CD4-positive, alpha-beta T cell (primary cell): ENCODE measurements at places on chromosomes 2 and 18. TPM values are rescaled to one million over a fixed set of nuclear protein-coding genes. Genes with fewer than 3 reads are reported as not detected.
A peak's percentile ranks its signal among the peaks of the same experiment; 100 is the strongest.

DNA sequence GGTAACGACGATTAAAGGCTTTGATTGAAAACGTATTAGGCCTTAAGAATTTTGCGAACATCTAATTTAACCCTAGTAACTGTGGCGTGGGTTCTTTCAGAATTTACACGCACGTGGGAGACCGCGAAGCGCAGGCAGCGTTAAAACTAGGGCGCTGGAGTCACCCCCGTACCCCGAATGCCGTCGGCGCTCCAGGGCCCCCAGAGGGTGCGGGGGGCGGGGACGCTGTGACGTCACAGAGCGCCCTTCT, 673 bp upstream of the SMCHD1 start:
- H3K4me1 ChIP-seq: peaks cover 19% of the 10 kb centered on the region
- peak overlapping the region; percentile 97 for H3K4me3 ChIP-seq
- DNase-seq: peak; percentile 73
- peak overlapping the region; percentile 99 for H3K27ac ChIP-seq

- H3K36me3 ChIP-seq: no peaks in the 10 kb centered on the region
- no peaks in the 10 kb centered on the region for H3K4me1 ChIP-seq
- H3K27me3 ChIP-seq: no peaks in the 10 kb centered on the region
Observed at GRCh38 chr18:9823805-9824473, 61.8 kb upstream of the TXNDC2 start.

The ALPP gene
- total RNA-seq: not detected

The FAP gene
- not detected for total RNA-seq

DNA sequence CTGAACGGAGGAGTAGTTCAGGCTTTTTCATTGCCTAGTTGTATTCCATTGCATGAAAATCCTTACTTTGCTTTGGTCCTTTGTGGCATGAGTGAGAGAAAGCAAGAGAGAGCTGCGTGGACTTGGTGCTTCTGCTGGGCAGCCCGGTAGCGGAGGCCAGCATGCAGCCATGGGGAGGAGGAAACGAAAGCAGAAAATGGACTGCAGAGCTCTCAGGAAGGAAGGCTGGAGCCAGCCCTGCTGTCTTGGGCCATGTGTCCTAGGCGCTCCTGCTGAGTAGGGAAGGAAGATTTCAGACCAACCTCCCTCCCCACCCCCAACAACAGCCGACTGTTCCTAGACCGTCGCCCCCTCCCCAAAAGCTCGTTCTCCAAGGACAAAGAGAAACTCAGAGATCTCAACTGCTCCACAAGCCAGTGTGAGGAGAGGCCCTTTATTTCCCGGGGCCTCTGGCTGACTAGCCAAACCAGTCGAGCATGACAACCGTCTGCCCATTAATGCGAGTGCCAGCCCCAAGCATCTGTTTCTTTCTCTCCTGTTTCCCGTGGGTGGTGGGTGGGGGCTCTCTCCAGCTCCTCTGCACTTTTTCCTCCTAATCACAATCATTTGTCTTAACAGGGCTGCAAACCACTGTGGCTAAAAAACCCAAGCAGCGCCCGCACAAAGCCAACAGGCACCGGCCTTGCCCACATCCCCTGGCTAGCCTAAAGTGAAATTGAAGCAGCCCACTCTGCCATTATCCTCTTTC, 66.8 kb upstream of the FZD7 start:
- H3K27ac ChIP-seq: no peak overlapping the region
- H3K36me3 ChIP-seq: no peaks in the 10 kb centered on the region
- no peak for DNase-seq

The TXNDC2 gene
- total RNA-seq: not detected

DNA sequence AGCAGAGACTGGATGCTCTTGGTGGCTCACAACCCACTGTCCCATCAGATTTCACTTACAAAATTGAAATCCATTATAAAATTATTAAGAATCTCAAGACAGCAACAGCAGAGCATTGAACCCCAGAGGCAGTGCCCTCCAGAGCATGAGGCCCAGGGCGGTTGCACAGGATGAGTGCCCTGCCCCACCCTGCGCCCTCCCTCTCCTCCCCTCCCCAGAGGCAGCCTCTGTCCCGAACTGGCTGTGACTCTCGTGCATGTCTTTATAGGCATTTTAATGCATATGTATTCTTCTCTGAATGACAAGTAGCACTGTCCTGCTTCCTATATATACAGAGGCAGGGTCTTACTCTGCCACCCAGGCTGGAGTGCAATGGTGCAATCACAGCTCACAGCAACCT, 10.4 kb downstream of the MFSD2B start:
- H3K4me1 ChIP-seq: no peaks in the 10 kb centered on the region
- H3K36me3 ChIP-seq: peaks cover 12% of the 10 kb centered on the region
- H3K27ac ChIP-seq: no peak overlapping the region
- no peak overlapping the region for H3K4me3 ChIP-seq

The DSG2 gene
- total RNA-seq: 0.11 TPM

DNA sequence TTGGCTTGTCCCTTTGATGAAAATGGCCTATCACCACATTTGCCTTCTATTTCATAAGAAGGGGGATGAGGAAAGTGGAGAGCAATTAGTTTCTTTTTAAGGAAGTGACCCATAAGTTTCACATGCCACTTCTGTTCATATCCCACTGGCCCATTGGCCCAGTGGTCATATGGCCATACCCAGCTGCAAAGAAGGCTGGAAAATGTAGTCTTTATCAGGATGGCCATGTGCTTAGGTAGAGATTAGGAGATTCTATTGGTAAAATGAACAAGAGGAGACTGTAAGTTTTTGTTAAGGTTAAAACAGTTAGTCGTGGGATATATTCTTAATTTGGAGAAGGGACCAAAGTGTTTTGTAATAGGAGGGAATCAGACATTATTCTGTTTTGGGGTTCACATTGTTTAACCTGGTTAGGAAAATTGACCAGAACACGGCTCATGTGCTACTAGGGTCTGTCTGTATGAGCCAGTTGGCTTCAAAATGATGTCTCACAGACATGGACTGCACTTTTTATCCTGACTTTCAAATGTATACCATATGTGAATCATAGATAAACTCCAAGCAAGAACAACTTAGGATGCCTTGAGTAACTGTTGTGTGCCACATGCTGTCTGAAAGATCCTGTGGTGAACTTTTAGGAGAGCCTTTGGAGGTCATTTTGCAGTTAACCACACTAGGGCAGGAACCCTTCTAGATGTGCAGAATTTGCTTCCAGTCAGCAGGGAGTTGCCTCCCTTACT, 17.3 kb downstream of the PLCL1 start:
- H3K4me3 ChIP-seq: no peak overlapping the region
- H3K4me1 ChIP-seq: no peaks in the 10 kb centered on the region
- no peak for DNase-seq
- no peaks in the 10 kb centered on the region for H3K27me3 ChIP-seq
- H3K27ac ChIP-seq: no peak overlapping the region
- peaks cover 5% of the 10 kb centered on the region for H3K36me3 ChIP-seq
